Stimulated activated CD4-positive, alpha-beta T cell treated with anti-CD3 and anti-CD28 coated beads, Interleukin-1b, Interleukin-23, amount 100 ng/mL, for 1 hour (primary cell): ENCODE measurements at places on chromosomes 11 and 22.

DNA sequence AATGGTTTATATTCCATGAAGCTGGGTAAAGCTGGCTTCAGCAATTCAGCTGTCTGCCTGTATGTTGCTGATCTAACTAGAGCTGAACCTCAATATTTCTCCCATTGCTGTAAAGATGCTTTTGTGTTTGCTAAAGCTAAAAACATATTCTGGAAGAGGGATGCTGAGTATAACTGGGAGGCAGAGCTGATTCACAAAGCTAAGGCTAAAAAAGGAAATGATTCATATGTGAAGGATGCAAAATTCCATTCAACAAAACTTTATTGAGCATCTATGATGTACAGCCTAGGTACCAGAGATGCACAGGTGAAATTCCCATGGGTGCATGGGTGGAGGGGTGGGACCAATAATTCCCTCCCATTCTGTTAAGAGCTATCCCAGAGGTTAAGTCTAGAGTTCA, 193.9 kb downstream of the KIF18A start:
- DNase-seq, result no peak

DNA sequence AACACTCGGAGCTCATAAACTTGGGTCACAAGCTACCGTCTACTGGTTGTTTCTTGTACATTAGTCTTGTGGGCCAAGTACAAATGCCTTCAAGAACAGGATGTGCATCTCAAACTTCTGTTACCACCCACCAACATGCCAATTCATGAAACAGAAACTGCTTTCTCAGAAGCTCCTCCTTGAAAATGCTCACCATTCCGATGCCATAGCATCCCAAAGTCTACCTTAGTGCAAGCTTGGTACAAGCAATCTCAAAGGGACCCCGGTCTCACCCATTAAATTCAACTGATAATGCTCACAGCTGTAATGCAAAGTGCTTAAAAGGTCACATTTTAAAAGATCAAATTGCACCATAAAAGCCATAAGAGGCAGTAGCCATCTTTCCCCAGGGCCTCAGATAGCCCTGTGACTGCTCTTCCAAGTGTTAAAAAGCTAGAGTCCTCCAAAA, 31.8 kb upstream of the CCDC34 start:
- no peak for DNase-seq

GRCh38 chr11:111665777-111666176, 63.5 kb downstream of the SIK2 start:
- no peak for DNase-seq

GRCh38 chr11:15913261-15913660, 443.1 kb downstream of the SOX6 start:
- DNase-seq, result no peak

DNA sequence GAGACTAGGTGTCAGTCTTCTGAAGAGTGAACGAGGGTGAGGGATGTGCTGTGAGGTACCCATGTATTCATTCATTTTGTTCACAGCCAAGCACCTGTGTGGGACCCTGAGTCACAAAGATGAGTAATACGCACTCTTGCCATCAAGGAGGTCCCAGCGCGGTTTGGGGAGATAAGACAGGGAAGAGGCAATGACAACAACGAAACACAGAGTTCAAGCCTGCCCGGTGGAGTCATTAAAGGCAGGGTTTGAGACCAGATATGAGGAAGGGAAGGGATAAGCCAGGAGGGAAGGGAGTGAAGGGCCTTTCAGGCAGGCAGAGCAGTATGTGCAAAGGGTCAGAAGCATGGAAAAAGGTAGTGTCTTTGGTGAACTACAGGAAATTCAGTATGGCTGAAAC, 4.6 kb downstream of the DCHS1 start:
- DNase-seq, result no peak

DNA sequence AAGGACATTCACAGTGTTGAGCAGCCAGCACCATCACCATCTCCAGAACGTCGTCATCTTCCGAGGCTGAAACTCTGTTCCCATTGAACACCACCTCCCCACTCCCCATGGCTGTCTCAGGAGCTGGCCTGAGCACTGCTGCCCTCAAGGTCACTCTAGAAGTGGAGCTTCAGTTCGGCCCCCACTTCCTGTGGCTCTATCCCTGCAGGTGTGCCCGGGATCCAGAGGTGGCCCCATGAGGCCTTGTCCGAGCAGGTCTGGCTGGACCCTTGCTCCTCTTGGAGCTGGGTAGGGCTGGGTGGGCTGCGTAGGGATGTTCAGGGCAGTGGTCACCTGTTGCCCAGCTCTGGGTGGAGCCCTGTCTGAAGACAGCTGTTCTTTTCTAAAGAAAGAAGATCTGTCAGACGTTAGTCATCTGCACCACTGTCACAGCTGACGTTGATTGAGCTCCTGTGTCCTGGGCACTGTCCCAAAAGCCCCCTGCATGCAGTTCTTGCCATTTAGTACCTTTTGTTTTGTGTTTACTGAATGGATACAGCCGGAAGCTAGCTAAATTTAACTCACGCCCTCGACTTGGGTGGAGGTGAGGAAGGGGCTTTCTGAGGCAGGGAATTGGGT, 75.5 kb upstream of the CLDN5 start:
- DNase-seq, result no peak

DNA sequence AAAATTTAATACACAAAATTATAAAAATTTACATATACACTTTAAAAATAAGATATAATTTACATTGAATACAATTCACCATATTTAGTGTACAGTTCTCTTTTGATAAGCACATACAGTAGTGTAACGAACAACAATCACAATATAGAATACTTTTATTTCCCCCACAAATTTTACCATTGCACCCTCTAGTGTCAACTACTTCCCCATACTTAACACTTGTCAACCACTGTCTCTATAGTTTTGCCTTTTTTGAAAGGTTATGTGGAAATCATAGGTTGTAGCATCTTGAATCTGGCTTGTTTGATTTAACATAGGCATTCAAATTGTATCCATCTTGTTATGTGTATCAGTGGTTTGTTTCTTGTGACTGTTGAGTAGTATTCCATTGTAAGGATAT, 21.3 kb upstream of the PANX1 start:
- DNase-seq, result no peak

GRCh38 chr22:17694752-17695151, 56.2 kb downstream of the BCL2L13 start:
- DNase-seq, result no peak

GRCh38 chr11:33362051-33362910, 105.1 kb downstream of the HIPK3 start:
- no peak for DNase-seq

DNA sequence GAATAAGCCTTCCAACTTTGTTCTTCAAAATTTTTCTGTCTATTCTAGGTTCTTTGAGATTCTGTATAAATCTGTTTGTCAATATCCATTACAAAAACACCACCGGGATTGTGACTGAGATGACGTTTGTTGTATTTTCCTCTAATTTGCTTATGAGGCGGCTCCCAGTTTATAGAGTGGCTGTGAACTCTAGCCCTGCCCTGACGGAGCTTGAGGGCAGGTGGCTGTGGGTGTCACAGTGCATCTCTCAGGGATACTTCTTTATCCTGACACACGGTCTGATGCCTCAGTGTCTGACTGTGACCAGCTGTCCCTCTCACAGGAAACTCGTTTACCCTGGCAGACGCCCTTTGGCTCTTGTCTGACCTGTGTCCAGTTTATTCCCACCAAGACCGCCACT, 53.7 kb upstream of the ATXN10 start:
- no peak for DNase-seq

DNA sequence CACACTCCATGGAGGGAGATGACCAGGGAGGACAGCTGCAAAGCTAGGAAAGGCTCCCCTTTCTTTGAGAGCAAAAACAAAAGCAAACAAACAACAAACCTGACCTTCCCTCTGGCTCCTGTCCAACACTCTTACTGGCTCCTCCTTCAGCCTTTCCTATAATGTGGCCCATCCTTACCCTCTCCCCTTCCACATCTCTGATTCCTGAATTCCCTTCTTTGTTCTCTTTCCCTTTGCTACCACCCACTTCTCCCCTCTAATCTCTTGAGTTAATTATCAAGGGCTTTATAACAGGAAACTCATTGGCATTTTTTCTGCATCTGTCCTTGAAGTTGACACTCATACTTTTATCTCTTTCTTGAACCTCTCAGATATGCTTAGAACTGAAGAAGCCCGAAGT, 56.3 kb downstream of the ZNF280B start:
- DNase-seq, result no peak

GRCh38 chr11:116833816-116834534, 3.4 kb downstream of the APOA1 start:
- DNase-seq, result no peak

DNA sequence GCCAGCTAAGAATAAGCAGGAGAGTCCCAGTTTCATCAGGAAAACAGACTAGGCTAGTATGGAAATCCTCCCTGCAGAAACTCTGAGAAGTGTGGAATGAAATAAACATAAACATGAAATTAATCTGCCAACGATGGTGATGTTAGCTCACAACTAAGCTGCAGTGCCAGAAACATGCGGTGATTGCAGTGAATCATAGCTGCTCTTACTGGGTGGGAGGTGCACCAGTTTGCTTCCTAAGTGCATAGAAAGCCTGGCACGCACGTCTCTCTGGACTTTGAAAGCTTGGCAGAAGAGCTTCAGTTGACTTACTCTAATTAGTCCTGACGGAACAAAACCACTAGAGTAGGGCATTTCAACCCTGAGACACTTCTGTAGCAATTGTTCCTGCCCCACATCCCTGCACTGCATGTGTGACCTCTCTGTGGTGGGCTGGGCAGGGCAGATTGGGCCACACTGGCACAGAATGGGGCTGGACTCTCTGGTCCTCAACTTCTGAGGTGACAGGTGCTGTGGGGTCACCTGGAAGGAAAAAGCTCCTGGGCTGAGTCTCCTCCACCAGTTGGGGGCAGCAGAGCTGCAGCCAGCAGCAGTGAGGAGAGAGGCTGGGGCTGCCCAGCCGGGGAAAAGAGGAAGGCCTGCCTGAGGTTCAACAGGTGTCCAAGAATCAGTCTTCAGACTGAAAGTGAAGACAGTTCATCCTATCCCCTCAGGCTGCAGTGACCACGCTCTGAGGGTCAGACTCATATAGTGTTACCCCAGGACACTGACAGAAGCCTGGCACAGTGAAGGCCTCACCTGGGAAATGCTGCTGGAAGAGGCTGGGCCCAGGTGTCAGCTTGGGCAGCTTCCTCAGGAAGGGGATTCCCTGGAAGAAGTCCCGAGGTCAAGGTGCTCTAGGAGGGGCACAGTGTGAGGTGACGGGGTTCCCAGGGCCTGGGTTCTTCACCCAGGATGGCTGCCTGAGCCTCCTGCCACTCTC, 40.5 kb downstream of the GGTLC2 start:
- no peak for DNase-seq

- no peak for DNase-seq
These were observed 1.0 kb upstream of the ZNF143 start for GRCh38 chr11:9459667-9460321.

DNA sequence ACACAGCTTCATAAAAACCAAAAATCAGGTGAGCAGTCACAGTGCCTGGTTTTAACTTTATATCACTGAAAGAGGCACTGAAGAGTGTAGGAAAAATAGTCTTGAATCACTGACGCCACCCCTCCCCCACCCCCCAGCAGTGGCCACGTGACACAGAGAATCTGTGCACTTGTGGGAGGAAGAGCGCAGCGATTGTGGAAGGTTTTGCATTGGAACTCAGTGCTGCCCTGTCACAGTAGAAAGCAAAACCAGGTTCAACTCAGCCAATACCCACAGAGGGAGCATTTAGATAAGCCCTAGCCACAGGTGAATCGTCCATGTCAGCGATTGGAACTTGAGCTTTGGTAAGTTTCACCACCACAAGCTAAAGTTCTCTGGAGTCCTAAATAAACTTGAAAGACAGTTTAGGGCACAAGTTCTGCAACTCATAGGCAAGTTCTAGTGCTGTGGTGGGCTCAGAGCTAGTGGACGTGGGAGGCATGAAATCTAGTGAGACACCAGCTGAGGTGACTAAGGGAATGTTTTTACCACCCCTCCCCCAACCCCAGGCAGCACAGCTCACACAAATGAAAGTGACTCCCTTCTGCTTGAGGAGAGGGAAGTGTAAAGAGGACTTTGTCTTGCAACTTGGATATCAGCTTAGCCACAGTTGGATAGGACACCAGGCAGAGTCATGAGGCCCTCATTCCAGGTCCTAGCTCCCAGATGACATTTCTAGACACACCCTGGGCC, 13.3 kb downstream of the OR52B2 start:
- DNase-seq, result no peak

DNA sequence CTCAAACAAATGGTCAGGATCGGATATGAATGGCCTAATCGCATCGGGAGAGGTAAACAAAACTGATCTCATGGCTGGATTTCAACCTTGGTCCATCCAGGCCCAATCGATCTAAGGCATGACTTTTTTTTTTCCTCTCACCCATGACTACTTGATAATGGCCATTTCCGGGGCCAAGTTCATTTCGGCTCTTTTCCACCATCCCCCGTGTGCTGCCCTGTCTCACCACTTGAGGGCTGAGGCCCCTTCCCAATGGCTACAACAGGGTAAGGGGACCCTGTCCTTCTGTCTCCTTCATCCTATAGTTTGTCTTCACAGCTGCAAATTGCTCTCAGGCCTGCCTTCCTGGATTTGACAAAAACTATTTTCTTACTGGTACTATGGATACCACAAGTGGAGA, 26.7 kb downstream of the GRAP2 start:
- DNase-seq, result no peak
